ENCODE measurements at places on chromosomes 13 and 19.

GRCh38 chr19:54369082-54369687 lies 4.5 kb upstream of the LAIR1 start:
- no peak for DNase-seq

DNA sequence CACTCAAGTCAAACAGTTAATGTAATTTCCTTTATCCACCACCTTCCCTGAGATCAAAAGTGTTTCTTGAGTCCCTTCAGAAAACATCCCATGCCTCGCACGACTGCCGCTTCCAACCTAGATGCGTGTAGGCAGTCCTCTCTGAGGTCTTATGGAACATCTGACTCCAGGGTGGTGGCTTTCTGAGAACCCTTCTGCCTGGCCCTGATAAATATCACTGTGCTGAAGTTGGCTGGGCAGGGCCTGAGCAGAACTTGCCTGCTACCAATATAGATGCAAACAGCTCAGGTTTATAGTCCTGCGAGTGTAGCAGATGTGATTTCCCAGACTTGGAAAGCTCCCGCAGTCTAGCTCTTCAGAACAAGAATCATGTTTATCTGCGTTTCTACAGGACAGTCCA lies 61.1 kb upstream of the GPR12 start:
- DNase-seq = no peak

DNA sequence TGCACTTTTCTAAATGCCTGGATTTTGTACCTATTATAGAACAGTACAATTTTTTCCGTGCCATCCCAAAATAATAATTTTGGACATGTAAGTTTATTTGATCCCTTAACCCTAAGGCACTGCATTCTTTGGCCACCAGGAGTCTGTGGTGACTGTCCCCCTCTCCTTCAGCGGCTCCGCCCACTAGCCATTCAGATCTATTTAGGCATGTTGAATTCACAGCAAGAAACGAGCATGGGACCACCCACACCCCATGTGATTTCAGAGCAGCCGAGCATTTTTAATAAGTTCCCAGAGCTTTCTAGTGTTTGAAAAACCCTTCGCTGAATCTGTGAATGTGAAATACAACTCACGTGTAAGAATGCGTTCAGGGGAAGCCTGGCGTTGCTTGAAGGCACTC lies 567.5 kb downstream of the MYO16 start:
- no peak for DNase-seq

- no peak for DNase-seq
Measured at GRCh38 chr19:43105496-43105895, 23.0 kb upstream of the PSG2 start.

GRCh38 chr19:13155472-13156359 lies 5.5 kb downstream of the IER2 start:
- peak; percentile 73 for DNase-seq

DNA sequence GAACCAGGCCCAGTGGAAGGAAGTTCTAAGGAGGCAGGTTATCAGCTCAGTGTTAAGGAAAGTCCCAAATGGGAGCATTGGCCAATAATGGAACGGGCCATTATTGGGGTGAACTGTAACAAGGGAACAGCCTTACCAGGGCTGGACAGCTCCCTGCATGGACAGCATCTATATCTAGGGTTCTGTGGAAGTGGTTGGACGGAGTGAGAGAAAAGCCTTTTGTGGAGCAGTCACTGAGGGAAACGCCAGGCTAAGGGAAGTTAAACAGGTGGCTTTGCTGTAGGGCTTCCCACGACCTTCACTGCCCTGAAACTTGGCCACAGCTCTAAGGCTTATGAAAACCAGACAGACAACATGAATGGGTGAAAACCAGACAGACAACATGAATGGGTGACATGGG lies 17.0 kb downstream of the POU2F2 start:
- DNase-seq = no peak

- DNase-seq = no peak
Measured at GRCh38 chr19:33471111-33471996, 50.2 kb downstream of the PEPD start.

- DNase-seq = no peak
Measured at GRCh38 chr19:54485851-54486250, 12.8 kb upstream of the CDC42EP5 start.

- DNase-seq = no peak
Measured at GRCh38 chr13:39306639-39307589, 268.7 kb downstream of the NHLRC3 start.

GRCh38 chr13:104004572-104004971 lies 938.4 kb upstream of the SLC10A2 start:
- DNase-seq = no peak

DNA sequence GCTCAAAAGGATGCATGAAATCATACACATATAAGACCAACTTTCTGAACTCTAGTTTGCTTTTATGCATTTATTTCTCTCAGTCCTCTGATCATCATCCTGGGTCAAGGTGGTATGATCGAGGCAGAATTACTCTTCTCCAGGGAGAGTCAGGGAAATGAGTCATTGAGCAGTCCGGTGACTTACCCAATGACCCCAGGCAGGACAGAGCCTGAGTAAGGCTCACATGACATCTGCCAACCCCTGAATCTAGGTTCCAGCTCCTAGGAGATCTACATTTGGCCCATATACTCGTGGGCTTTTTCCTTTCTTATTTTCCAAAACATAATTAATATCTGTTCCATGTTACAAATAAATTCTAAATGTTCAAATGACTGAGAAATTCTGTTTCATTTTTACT lies 502.3 kb downstream of the FOXO1 start:
- no peak for DNase-seq

DNA sequence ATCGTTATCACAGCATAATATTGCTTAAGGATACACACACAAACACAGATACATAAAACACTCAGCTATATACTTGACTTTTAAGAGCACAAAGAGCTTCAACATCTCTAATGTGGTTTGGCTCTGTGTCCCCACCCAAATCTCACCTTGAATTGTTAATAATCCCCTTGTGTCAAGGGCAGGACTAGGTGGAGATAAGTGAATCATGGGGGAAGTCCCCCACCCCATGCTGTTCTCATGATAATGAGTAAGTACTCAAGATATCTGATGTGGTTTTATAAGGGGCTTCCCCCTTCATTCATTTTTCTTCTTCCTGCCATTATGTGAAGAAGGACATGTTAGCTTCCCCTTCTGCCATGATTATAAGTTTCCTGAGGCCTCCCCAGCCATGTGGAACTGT lies 481.4 kb downstream of the PCDH9 start:
- DNase-seq = no peak

- no peak for DNase-seq
Measured at GRCh38 chr19:48618278-48618915, 581 bp downstream of the RPL18 start.

DNA sequence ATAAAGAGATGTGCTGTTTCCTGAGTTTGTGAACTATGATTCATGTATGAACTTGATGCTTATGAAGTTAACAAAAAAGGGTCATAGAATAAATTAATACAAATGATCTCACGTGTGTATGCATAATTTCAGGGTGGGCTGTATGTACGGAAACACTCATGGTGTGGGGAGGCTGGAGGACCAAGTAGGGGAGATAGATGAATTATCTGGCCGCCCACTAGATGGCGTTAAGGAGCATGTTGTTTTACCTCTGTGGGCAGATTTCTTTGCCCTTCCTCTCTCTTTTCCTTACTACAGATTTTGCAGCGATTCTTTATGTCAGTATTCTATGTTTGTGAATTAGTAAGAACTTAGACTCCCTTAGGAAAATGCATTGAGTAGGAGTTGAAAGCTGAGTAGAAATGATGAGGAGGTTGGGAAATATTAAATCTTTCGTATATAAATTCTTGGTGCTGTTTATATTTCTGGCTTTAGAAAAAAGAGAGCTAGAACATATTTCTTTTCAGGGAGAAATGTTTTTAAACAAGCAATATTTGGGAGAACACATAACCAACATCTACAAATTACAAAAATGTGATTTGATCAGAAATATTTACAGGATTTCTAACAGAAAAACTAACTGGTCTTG lies 47.4 kb upstream of the TMTC4 start:
- peak; percentile 5 for DNase-seq
